ENCODE measurements at places on chromosomes 6 and 20.

GRCh38 chr6:137390334-137390733 lies 103.9 kb downstream of the OLIG3 start:
- DNase-seq: no peak

- no peak for DNase-seq
Measured at GRCh38 chr20:43857932-43858331, 56.7 kb upstream of the TOX2 start.

DNA sequence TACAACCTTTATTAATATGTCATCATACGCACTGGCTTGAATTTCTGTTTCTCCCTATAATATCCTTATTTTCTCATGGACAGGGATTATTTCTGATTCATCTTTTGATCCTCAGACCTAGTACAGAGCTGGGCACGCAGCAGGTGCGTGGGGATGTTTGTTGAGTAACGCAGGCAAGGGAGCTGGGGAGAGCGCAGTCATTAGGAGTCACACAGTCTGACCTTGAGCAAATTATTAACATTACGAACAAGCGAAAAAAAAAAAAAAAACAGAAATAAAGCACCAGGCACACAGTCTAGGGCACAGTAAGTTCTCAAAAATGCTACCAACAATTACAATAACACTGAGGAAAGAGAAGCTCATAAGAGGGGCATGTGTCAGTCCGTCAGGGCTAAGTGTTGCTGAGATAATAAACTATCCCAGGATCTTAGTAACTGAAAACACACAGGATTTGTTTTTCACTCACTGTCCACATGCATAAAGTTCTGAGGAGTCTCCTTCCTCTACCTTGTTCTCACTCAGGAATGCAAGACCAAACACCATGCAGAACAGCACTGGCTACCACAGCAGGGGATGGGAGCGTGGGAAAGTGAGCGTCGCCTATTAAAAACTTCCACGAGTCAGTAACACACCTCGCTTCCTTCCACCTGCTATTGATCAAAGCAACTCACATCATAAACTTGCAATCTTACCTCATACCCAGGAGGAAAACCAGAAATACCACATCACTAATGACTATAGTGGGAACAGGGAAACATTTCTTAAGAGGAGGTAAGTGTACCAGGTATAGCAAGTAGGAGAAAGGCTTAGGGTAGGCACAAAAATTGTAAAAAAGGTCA lies 56.9 kb downstream of the PDE10A start:
- no peak for DNase-seq

- DNase-seq: no peak
Measured at GRCh38 chr20:48285656-48286055, 500.4 kb upstream of the SULF2 start.

GRCh38 chr6:163648868-163649267 lies 234.3 kb downstream of the QKI start:
- DNase-seq: no peak

DNA sequence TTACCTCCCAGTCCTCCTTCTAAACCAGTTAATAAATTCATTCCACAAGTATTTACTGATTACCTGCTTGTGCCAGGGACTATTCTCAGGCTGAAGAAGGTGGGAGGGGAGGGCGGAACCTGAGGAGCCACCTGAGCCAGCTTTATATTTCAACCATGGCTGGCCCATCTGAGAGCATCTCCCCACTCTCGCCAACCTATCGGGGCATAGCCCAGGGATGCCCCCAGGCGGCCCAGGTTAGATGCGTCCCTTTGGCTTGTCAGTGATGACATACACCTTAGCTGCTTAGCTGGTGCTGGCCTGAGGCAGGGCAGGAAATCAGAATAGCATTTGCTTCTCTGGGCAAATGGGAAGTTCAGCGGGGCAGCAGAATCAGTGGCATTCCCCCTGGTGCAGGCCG lies 4.9 kb upstream of the AAR2 start:
- DNase-seq: no peak
